Right forelimb (tissue), 1 donor: ENCODE measurements at places on chromosomes 11 and 22.

DNA sequence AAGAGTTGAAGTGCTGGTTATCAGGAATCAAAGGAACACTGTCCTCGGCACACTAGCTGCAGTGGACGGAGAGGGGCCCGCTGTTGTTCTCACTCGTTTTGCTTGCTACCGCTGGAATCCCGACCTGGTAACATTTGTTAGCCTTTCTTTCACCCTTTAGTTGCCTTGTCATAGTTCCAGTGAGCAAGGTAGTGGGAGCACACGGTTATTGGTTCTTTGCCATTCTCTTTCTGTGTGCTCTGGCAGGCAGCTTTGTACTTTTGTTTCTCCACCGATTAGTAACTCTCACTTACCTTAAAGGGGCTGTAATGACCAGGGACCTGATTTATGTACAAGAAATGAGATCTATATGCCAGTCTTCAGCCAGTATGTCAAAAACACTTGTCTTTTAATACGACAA is 1.8 kb downstream of the DEPDC7 start:
- no peak for DNase-seq

- no peak for DNase-seq
Measured at GRCh38 chr11:114296605-114297372, 590 bp downstream of the NNMT start.

DNA sequence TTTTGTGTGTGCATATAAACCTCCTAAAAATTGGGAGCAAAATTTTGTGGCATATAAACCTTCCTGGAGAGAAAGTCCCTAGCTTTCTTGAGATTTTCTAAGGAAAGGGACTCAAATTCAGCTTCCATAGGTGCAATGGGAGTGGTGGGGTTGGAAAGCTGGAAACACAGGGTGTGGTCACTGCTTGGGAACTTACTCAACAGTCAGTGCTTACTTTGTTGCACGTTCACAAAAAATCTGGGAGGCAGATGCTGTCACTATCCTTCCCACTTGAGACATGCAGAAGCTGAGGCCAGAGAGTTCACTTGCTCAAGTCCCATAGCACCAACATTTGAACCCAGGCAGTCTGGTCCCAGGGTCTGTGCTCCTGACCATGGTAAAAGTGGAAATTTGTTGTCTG is 3.9 kb upstream of the CATSPERZ start:
- no peak for DNase-seq

DNA sequence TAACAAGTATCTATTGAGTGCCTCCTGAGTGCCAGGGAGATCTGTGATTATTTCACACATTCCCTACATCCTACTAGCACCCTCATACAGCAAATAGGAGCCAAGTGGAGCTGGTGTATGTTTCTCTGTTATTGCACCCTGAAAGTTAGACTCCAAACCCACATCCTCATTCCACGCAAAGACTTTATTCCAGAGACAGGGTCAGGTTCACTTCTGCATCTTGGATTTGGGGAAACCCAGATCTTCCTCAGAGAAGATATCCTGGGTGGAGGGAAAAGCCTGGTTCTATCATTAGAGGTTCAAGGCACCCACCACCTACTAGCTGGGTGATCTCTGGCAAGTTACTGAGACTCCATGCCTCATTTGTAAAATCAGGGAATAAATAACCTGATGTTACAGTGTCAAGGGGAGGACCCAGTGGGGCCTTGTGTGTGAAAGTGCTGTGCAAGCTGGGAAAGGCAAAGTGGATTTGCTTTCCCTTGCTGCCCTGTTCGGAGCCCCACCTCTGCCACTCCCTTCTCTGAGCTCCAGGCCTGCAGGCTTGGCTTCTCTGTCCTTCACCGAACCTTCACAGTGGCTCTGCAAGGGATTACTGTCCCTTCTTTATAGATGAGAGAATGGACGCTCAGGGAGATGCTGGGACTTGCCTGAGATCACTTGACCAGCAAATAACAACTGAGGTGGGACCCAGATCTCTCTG is 991 bp upstream of the SLCO2B1 start:
- DNase-seq: no peak

GRCh38 chr11:2194877-2195755 is 23.5 kb upstream of the TH start:
- no peak for DNase-seq

DNA sequence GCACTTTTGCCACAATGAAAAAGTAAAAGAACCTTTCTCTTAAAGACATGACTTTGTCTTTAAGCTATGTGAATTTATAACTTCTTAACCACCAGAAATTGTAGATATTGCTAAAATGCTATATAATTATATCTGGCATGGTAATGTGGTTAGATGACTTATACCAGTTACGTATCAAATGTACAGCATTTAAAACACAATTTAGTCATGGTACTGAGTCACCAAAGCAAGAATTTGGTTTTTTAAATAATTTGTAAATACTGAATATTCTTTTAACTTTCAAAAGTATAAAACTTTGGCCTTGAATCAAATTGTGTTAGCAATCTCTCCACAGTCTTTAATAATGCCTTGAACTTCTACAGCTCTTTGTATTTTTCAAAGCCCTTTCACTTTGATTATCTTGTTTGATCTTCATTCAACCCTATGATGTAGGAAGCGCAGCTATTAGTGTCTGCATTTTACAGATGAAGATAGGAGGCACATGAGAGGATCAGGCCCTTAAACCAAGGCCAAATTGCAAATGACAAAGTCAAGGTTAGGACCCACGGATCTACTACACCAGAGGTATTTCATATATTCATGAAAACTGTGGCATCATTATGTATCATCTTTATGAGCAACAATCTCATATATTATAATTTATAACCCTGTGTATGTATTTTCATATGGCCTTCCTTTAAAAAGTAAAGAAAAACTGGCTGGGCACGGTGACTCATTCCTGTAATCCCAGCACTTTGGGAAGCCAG is 4.4 kb upstream of the SYTL2 start:
- DNase-seq: no peak

GRCh38 chr11:74459584-74459983 is 7.8 kb downstream of the KCNE3 start:
- no peak for DNase-seq

DNA sequence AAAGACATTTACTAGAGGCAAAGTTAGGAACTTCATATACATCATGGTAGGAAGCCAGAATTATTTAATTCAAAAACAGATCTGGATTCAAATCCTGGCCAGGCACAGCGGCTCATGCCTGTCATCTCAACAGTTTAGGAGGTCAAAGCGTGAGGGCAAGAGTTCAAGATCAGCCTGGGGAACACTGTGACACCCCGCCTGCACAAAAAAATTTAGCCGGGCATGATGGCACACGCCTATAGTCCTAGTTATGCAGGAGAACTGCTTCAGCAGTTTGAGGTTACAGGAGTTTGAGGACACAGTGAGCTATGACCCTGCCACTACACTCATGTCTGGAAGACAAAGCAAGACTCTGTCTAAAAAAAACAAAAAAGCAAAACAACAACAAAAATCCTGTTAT is 8.9 kb downstream of the MRTFA start:
- DNase-seq: no peak

DNA sequence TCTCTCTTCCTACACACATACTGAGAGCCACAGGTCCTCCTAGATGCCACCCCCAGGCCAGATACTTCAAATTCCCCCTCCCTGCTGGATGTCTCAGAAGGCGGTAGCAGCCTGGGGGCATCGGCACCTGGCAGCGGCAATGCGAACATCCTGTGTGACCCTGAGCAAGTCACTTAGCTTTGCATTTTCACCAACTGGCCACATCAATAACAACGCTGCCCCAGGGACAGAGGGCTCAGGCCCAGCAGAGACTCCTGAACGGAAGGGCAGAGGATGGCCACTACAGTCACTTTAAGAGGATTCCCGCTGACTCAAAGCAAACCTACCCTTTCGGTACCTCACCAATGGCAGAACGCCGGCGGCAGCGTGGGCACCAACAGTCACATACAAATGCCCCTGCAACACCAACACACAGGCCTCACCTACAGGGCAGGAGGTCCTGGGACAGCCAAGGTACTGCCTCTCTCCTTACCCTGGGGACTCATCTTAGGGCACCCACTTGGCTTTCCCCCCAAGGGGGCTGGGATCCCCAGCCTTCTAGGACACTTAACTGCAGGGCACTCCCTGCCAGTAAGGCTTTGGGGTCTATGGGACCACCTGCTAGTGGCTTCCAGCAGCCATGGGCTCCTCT is 1.6 kb downstream of the LMO1 start:
- no peak for DNase-seq

- DNase-seq: no peak
Measured at GRCh38 chr11:71964641-71965040, 34.1 kb upstream of the IL18BP start.

- no peak for DNase-seq
Measured at GRCh38 chr11:28245131-28245530, 136.9 kb downstream of the METTL15 start.

DNA sequence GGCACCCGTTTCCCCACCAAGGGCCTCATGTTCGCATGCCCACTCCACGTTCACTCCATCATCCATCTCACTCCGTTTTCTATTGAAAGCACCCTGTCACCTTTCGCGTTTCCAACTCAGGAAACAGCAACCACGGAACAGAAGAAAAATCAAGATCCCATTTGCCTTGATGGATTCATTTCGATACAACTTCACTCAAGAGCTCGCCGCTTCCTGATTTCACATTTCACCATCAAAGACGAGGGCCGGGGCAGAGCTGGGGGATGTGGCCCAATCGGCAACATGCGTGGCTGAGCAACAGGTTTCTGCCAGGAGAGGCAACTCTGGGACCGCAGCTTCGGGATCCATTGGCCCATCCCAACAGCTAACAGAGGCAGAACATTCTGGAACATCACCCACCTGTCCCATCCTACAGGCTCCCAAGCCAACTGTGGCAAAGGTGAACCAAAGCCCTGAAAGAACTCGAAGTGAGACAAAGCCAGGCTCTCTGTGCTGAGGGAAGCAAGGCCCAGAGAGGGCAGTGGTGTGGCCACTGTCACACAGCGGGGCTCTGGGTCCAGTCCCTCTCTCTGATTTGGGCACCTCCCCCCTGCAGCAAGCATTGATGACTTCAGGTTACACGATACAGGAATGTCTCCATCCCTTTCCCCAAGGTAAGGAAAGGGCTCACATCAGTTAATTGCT is 36.2 kb upstream of the CD5 start:
- no peak for DNase-seq

DNA sequence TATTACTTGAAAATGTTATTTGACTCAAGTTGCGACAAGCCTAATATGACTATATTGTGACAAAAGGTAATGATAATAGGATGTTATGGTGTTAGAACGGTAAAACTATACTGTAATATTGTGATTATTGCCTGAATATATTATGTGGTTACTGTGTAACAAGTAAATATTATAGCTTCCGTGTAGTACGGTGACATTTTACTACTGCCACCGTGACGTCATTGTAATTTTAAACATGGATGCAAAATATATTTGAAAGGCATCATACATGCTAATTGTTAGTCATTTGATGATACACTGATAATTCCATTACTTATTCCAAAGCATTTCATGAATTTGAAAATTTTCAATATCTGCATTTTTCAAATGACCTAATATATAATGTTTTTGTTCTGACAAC is 2.5 kb downstream of the ELP4 start:
- DNase-seq: no peak

DNA sequence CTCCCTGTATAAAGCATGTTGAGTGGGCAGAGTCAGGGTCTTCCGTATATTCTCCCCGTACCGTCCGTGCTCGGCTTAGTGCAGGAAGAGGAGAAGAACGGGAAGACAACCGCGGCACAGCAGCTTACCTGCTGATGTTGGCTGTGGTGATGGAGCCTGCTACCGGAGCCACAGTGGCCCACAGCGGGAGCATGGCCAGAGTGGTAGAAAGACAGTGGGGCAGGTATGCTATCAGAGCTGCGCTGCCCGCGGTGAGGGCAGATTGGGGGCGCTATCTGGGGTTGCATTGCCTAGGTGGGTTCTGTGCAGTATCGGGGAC is 120.7 kb upstream of the VPREB1 start:
- DNase-seq: no peak

DNA sequence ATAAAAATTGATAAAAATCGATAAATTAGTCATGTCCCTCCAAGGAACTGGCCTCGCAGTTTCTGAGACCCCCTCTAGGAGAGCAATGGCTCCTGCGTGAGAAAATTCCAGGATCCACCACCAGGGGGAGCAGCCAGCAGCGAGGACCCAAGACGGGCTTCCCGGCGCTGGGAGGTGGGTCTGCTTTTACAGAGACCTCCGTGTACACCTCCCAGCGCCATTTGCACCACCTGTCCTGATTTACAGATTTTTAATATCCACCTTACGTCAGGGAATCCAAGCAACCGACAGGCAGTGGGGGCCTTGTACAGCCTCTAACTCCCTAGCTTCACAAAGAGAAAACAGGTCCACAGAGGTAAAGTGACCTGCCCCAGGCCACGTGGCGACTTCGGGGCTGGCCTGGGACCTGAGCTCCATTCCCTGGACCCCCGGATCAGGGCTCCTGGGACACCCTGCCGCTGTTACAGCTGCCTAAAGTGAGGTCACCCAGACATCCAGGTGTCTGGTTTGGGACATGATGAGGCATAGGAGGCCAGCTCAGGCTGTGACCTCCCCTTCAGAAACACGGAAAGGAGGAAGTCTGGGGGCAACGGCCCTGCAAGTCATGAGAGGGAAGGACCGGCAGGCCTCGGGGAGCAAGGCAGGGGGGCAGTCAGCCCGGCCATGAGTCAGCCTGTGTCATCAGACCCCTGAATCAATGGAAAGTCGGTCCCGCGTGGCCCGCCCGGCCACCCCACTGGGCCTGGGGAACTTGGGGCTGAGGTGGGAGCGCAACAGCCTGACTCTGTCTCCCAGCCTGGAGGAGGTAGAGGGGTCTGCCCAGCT is 3.5 kb downstream of the OSM start:
- peak; percentile 89 for DNase-seq

DNA sequence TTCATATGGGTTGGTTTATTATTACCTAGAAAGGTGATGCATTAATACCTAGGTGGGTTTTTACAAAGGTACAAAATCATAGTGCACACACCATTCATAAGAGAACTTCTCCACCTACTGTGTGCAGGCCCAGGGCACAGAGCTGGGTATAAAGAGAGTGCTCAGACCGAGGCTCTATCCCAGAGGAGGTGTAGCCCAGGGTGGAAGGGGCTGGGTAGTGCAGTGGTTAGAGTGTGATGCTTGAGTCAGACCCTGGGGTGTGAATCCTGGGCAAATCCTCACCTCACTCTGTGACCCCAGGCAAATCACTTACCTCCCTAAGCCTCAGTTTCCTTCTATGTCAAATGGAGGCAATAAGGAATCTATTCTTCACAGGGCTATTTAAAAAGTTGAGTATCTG is 32.2 kb downstream of the PARVG start:
- no peak for DNase-seq

DNA sequence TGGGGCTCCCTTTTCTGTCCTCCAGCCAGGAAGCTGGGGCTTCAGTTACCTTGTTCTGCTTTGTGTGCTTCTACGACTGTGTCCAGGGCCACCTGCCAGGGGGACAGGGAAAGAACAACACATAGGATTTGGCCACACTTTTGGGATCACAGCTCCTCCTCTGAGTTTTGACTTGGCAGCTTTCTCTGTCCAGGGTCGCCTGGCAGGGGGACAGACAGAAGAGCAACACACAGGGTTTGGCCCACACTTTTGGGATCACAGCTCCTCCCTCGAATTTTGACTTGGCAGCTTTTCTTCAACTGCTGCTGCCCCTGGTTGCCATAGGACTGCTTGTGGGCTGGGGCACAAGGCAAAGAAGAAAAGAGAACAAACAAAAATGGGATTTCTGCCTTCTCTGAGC is 19.1 kb downstream of the INCENP start:
- peak; percentile 78 for DNase-seq
